ENCODE measurements at places on chromosomes 3 and 15. TPM values are rescaled to one million over a fixed set of nuclear protein-coding genes. Genes with fewer than 3 reads are reported as not detected.

IDH3A gene
- 78.7 TPM for total RNA-seq

CHRFAM7A gene
- not detected for total RNA-seq

- no peak overlapping the region for H3K4me3 ChIP-seq
- DNase-seq: no peak
- no peaks in the 10 kb centered on the region for H3K4me1 ChIP-seq
These were observed 626.5 kb upstream of the DPPA4 start for GRCh38 chr3:109963831-109964230.

DNA sequence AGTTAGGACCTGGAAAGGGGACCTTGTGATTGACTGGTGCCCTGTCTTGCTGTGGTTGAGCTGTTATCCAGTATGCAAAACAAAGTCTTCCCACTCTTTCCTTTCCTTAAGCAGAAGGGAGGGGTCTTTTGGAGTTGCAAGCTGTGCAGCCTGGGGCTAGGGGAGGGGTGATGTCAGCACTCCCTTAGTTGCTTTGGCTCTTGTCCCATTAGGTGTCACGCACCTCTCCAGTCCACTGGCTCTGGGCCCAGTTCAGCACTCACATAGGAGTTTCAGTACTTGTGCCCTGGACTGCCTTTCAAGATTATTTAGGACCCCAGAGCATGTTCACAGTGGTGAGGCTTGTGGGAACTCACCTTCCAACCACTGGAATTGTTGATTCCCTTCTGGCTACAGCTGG, 238.5 kb downstream of the DOCK3 start:
- H3K4me1 ChIP-seq: no peaks in the 10 kb centered on the region
- H3K4me3 ChIP-seq: no peak overlapping the region
- H3K36me3 ChIP-seq: no peaks in the 10 kb centered on the region
- no peaks in the 10 kb centered on the region for H3K27me3 ChIP-seq
- H3K27ac ChIP-seq: no peak overlapping the region

IL5RA gene
- under 0.01 TPM for total RNA-seq

- DNase-seq: no peak
- H3K36me3 ChIP-seq: no peaks in the 10 kb centered on the region
- no peaks in the 10 kb centered on the region for H3K27me3 ChIP-seq
- no peak overlapping the region for H3K27ac ChIP-seq
- H3K4me1 ChIP-seq: no peaks in the 10 kb centered on the region
These were observed 147.3 kb downstream of the TP63 start for GRCh38 chr3:189778340-189778950.

GRCh38 chr3:60365360-60365759, 885.9 kb downstream of the FHIT start:
- H3K4me1 ChIP-seq: no peaks in the 10 kb centered on the region
- H3K36me3 ChIP-seq: no peaks in the 10 kb centered on the region
- no peaks in the 10 kb centered on the region for H3K27me3 ChIP-seq
- no peak overlapping the region for H3K4me3 ChIP-seq
- DNase-seq: no peak

HRG gene
- total RNA-seq: not detected
